Fibroblast of skin of right biceps (primary cell): ENCODE measurements at places on chromosomes 5 and 9.

DNA sequence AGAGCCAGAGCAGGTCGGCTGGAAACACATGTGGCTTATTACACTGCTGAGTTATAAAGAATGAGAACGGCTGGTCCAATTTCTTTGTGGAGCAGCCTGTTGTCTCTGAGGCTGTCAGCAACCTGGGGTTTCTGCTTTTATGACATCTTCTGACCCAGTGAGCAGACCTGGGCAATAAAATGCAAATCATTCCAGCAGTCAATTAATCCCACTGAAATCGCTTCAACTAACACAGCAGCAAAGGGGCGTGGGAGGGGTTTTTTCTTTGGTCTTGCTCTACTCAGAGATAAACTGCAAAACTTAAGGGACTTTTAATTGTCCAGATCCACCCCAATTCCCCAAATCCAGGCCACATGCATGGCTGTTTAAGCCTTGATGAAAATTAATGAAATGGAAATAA lies 215.7 kb downstream of the SLIT3 start:
- DNase-seq = no peak

- peak; percentile 97 for DNase-seq
Observed at GRCh38 chr9:112072721-112073638, 102.1 kb downstream of the SUSD1 start.

DNA sequence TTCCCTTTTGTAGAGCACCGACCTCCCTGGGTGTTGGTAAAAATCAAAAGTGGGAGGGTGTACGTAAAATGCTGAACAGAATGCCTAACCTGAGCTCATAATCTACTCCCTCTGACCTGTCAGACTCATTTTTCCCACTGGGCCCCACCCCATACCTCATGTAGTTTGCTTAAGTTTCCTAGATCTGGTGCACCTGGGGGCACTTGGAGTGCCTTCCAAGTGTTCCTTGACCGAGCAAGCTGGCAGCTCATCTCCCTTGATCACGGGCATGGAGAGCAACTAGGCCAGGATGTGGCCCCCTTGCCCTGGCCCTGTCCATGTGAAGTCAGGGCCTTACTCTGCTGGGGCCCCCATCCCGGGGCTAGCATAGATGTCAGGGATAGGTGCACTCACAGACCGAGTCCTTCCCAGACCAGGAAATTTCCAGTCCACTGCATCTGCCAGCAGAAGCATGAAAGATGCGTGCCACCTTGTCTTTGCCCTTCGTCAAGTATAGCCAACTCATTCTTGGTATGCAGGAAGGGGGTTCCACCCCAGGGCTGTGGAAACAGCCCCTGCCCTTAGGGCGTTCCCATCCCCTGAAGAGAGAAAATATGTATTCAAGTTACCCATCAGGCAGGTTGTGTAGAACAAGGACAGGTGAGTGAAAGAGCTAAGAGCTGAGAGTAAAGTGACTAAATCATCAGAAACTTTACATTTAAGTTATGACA lies 41.9 kb downstream of the SLC22A5 start:
- DNase-seq = no peak

GRCh38 chr5:95686651-95687050 lies 3.9 kb upstream of the SPATA9 start:
- peak; percentile 57 for DNase-seq

DNA sequence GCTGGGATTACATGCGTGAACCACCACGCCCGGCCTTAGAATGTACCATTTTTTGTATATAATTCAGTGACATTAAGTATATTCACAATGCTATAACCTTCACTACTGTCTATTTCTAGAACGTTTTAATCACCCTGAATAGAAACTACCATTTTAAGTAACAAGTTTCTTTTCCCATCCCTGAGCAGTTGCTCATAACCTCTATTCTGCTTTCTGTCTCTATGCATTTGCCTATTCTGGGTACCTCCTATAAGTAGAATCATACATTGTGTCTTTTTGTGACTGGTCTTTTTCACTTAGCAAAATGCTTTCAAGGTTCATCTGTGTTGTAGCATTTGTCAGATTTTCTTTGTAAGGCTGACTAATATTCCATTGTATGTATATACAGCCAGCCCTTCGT lies 39.9 kb downstream of the DDX46 start:
- DNase-seq = no peak

GRCh38 chr9:137077758-137078693 lies 709 bp downstream of the UAP1L1 start:
- DNase-seq = peak; percentile 5

GRCh38 chr5:470961-471749 lies 28.2 kb downstream of the EXOC3 start:
- no peak for DNase-seq

- DNase-seq = peak; percentile 6
Observed at GRCh38 chr5:108503986-108504385, 122.1 kb upstream of the FBXL17 start.

DNA sequence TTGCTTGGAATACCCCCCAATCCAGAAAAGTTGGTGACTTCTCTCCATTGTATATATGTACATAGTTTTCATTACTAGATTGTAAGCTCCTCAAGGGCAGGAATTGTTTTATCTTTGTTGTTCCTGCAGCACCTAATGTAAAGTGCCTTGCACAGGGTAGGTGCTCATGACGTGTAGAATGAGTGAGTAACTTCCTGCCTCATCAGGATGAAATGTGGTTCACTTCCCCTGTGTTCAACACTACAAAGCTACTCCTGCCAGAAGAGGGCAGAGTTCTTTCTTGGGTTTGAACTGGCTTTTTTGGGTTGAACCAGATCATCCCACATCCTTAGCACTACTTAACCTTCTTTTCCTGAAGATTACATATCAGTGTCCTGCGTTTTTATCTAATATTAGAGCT lies 23.9 kb downstream of the GTF3C4 start:
- no peak for DNase-seq

GRCh38 chr5:139295346-139296057 lies 2.0 kb downstream of the MATR3 start:
- DNase-seq = no peak

DNA sequence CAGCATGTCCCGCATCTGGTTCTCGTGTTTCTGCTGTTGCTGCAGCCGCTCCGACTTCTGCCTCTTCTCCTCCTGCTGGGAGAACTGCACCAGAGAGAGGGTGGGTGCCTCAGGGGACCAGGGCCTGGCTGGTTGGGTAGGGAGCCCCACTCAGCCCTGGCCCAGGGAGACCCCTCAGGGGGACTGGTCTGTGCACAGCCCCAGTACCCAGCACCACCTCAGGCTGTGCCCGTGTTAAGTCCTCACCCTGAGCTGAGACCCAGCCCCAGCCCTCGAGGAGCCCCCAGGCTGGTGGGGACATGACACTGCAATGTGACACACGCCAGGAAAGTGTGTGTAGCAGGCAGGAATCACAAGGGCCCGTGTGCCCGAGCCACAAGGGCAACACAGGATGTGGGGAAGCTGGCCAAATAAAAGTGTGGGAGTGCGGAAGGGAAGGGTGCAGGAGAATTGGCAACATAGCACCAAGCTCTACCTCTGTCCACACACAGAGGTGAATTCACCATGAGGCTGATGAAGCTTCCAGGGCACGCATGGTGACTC lies 48.2 kb upstream of the FBXW11 start:
- DNase-seq = no peak

GRCh38 chr9:3043369-3043768 lies 199.5 kb upstream of the PUM3 start:
- DNase-seq = peak; percentile 74

- DNase-seq = no peak
Observed at GRCh38 chr5:139531772-139532169, 29.4 kb upstream of the UBE2D2 start.

DNA sequence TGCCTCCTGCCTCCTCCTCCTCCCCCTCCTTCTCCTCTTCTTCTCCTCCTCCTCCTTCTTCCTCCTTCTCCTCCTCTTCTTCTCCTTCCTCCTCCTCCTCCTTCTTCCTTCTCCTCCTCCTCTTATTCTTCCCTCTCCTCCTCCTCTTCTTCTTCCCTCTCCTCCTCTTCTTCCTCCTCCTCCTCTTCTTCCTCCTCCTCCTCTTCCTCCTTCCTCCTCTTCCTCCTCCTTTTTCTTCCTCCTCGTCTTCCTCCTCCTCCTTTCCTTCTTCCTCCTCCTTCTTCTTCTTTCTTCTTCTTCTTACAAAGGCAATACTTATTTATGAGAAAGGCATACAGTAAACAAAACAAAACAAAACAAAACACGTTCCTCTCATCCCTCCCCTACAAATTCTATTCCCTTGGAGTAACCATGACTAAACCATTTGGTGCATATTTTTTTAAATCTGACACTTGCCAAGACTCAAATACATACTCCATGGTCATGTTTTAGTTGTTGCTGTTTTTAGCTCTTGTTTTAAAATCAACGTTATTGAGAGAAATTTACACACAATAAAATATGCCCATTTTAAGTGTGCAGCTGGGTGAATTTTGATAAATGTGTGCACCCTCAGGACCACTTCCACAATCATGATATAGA lies 135.6 kb downstream of the FOXD1 start:
- peak; percentile 58 for DNase-seq

DNA sequence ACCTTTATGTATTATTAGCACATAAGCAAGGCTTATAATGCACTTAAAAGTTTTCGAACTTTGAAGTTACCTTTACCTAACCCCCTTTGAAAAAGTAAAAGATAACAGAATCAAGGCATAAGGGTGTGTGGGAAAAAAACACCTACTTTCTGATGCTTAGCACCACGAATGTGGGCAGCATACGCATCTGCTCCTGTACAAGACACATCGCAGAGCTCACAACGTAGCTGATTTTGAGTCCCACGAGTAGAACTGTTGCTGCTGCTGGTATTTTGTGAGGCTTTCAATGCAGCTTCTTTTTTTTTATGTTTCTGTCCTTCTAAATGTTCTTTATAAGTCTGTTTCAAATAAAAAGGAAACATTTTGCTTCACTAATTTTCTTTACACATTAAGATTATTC lies 40.8 kb downstream of the ZFR start:
- no peak for DNase-seq

- no peak for DNase-seq
Observed at GRCh38 chr5:6861036-6861435, 147.8 kb downstream of the TENT4A start.

- peak; percentile 21 for DNase-seq
Observed at GRCh38 chr5:10726179-10726912, 34.7 kb downstream of the DAP start.

- DNase-seq = peak; percentile 4
Observed at GRCh38 chr5:128965011-128965637, at the start of gene SLC27A6. SLC27A6 (plus strand) TSS chr5:128965488; CDS start chr5:128966138, 650 bp downstream.

DNA sequence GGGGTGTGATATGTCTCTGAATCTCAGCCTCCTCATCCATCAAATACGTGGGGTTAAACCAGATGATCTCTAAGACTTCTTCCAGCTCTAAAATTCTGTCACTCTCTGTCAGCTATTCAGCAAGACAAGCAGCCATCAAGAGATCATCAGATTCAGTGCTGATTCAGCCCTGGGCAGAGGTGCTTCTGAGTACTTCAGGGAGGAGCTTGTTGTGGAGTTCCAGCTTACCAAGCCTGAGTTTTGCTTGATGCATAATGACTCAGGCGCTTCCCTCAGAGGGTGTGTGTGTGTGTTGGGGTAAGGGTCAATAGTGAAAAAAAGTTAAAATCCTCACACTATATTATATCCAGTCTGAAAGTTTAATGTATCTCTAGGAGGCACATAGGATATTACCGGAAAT lies 29.6 kb upstream of the TAF1L start:
- peak; percentile 56 for DNase-seq

- DNase-seq = peak; percentile 83
Observed at GRCh38 chr5:169164481-169164925, 136.4 kb downstream of the SLIT3 start.

DNA sequence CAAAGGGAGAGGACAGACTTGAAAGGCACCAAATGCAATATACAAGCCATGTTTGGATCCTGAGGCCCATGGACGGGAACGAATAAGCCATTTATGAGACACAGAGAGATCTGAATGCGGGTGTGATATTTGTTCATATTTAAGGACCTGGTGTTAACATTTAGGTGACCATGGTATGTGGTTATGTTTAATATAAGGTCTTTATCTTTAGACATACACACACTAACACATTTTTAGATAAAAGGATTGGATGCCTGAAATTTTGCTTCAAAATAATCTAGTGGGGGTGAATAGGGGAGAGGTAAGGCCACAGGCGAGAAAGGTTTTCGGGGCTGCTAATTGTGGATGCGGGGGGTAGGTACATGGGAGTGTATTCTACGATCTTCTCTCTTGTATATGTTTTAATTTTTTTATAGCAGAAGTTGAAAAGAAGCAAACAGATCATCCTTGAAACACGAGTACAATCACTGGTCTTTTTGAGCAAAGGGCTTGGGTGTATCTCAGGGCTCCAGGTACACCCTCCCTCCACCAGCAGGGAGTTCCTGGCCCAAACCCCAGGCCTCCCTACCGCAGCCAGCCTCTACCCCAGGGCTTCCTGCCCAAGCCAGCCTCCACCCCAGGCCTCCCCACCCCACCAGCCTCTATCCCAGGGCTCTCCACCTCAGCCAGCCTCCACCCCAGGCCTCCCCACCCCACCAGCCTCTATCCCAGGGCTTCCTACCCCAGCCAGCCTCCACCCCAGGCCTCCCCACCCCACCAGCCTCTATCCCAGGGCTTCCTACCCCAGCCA lies 12.2 kb downstream of the AKNA start:
- no peak for DNase-seq

DNA sequence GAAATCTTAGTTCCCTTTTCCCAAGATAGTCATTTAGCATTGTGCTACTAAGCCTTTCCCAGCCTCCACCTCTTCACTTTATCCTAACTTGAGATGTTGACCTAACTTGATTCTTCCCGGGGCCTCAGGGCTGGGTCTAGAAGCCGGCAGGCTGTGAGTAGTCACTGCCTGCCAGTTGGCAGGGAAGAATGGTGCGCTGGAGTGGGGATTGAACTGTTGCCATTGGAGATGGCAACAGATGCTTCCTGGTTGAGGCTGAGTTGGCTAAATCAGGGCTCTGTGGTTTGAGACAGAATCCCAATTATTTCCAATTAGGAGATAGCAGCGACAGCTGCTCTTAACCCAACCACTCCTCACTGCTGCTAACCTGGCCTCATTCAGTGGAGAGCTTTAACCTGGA lies 343.1 kb downstream of the BRINP1 start:
- peak; percentile 34 for DNase-seq

DNA sequence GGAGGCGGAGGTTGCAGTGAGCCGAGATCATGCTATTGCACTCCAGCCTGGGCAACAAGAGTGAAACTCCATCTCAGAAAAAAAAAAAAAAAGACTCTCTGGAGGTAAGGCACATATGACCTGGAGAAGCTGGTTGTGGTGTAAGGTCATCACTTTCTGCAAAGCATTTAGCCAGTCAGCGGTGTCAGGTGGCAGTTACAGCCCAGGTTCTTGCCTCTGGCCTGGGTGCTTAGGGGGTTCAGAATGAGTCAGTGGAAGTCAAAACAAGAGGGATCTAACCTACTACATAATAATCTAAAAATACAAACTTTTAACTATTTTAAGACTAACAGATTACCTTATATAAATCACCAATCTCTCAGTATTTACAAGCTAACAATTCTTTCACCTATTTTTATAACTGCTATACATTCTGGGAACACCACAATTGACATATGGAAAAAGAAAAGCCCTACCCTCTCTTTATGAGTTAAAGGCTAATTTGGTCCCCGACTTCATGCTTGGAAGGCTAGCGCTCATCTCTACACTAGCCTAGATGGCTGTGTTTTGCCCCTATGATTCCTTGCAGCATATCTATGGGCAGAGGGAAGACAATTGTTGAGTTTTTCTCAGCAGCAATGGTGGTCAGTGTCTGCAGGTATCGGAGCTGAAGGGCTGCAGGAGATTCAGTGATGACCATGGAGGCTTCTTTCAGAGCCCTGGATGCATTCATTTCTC lies 29.2 kb downstream of the STOM start:
- DNase-seq = no peak
